ENCODE measurements at places on chromosomes 16 and 17. TPM values are rescaled to one million over a fixed set of nuclear protein-coding genes. Genes with fewer than 3 reads are reported as not detected.

Gene PIK3R5
- 30.7 TPM for total RNA-seq

Gene OR2C1
- total RNA-seq, result not detected

Gene CCL7
- total RNA-seq, result 1.3 TPM

Gene CBX2
- not detected for total RNA-seq

Gene ITGA2B
- total RNA-seq, result 3.4 TPM

Gene TCAP
- total RNA-seq, result 16.9 TPM

Gene ZFP3
- 3.2 TPM for total RNA-seq

DNA sequence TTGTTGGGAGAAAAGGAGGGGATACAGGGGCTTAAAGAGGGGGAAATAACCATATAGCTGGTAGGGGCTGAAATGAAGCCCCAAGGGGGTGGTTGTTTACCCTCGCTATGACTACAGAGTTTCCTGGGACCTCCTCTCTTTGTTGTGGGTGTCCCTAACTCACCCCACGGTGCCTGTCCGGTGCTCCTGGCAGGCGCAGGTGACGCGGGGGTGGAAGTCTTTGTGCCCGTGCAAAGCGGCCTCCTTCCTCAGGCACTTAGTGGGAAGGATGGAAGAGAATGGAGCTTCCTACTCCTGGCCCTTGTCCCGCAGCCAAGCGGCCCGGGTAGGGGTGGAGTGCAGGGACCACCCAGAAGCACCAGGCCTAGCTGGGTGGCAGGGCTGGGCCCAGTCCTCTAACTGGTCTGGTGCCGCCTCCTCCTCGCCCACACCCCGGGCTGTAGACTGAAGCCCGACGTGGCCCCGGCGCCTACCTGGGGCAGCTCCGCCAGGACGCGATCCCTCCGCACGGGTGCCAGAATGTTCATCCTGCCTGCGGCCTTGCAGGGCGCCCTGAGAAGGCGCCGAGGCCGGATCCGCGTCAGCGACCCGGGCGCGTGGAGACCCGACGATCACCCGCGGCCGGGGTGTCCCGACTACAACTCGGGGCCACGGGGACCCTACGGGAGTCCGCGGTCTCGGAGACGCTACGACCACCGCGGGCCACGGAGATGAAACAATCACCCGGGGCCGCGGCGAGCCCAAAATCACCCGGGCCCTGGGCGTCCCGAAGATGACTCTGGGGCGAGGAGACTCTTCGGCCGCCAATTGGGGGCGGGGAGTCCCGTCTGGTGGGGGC is 709 bp downstream of the RAB34 start:
- no peak for DNase-seq

GRCh38 chr17:10618202-10618635 is 38.9 kb downstream of the MYH3 start:
- DNase-seq, result no peak

GRCh38 chr17:4881761-4882555 is 17.4 kb upstream of the C17orf107 start:
- DNase-seq, result no peak

- DNase-seq, result no peak
These were observed 52.8 kb downstream of the ABR start for GRCh38 chr17:1126801-1127550.

- no peak for DNase-seq
These were observed 348.9 kb upstream of the C16orf82 start for GRCh38 chr16:26717826-26718225.

DNA sequence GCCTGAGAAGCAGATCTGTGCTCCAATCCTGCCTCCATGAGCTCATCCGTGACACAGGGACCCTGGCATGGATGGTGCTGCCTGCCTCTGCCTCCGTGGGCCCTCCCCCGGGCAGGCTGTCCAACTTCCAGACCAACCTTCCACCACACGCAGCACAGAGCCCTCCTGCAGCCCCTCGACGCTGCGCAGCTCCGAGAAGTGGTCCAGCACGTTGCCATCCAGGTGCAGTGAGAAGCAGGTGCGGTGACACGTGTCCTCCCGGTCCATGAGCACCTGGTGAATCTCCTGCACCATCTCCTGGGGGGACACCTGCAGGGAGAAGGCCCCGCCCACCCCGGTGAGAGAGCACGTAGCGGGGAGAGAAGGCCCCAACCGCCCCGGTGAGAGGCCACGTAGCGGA is 8.4 kb downstream of the CLUH start:
- DNase-seq, result no peak

Data from thoracic aorta (tissue), 2 donors.